Fibroblast of skin of right biceps (primary cell): ENCODE measurements at places on chromosomes 7 and 10.

DNA sequence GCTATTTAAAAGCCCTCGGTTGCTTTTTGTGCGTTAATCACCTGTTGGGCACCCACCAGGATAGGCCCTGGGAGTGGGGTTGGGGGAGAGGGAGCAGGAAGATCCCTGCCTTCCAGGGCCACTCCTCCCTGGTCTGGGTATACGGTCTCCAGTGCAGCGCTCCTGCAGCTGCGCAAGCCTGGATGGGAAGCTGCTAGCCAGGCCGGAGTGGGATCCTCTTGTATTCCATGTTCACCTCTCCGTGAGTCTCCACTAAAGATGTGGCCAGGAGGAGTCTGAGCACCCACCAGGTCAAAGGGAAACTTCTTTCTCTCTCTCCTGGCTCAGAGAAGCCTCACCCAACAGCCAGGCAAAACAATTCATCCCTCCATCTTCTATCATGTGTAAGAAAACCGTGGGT lies 78.8 kb upstream of the ANLN start:
- DNase-seq, result no peak

DNA sequence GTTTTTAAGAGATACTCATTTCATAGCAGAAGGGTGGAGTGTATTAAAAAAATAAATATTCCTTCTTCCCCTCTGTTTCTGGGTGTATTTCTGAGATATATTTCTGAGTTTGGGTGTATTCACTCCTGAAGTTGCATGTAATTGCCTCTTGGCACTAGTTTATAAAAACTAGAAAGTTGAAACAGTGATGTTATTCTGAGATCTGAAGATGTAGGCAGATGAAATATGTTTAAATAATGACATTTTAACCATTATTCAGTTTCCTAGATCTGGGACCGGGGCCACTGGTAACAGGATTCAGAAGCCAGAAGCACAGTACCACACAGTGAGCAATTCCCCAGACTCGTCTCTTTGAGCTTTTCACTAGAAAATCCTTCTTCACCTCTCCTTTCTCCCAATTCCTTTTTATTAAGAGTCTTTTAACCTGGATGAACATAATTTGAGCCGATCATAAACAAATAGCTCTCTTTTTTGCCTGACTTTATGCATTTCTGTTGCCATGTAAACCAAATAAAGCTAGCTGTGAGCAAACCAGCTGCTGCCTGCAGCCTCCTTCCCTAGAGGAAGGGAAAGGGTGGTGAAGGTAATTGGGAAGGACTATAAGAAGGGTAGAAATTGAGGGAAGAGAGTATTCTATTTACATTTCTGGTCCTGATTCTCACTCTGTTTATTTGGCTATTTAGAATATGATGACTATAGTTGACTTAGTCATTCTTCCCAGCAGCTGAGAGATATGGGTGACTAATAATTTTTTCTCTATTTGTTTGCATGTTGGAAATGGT lies 101.8 kb upstream of the STRIP2 start:
- peak; percentile 61 for DNase-seq

DNA sequence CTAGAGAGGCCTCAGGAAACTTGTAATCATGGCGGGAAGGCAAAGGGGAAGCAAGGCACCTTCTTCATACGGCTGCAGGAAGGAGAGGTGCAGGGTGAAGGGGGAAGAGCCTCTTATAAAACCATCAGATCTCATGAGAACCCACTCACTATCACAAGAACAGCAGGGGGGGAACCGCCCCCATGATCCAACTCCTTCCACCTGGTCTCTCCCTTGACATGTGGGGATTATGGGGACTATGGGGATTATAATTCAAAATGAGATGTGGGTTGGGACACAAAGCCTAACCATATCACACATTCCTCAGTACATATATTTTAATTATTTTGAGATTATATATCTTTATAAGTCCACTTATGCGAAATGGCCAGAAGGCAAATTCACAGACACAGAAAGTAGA lies 8.9 kb downstream of the HK1 start:
- DNase-seq, result no peak

- DNase-seq, result no peak
Measured at GRCh38 chr10:45353186-45353585, 20.8 kb upstream of the ALOX5 start.

- DNase-seq, result no peak
Measured at GRCh38 chr7:130927564-130927963, 193.6 kb upstream of the KLF14 start.

GRCh38 chr10:132836832-132837540 lies 51.0 kb upstream of the NKX6-2 start:
- DNase-seq, result peak; percentile 5
